CD8-positive, alpha-beta T cell (primary cell): ENCODE measurements at places on chromosomes 6 and 20. TPM values are rescaled to one million over a fixed set of nuclear protein-coding genes. Genes with fewer than 3 reads are reported as not detected.

DNA sequence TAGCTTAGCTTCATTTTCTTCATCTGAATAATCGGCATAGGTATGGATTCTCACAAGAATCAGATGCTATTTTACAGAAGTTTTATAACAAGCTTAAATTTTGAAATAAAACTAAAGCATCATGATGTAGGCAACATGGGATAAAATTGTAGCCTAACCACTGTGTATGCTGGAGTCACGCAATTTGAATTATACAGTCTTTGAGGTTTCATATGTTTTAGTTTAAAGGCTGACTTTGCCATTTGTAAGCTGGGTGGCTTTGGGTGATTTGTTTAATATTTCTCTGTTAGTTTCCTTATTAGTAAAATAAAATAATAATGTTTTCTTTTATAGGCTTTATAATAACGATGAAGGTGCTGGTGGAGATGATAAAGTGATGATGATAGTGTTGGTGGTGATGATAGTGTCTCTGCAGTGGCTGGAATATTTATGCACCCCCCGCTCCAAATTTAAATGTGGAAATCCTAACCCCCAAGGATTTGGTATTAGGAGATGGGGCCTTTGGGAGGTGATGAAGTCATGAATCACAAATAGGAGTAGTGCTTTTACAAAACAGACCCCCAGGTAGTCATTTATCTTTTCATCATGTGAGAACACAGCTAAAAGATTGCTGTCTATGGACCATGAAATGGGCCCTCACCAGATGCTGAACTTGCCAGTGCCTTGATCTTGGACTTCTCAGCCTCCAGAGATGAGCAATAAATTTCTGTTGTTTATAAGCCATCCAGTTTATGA is 42.0 kb downstream of the DOK5 start:
- DNase-seq = no peak

GRCh38 chr6:50591135-50591534 is 122.2 kb upstream of the TFAP2D start:
- no peak for DNase-seq

- DNase-seq = peak; percentile 39
Measured at GRCh38 chr20:48718786-48719578, 108.8 kb downstream of the PREX1 start.

GLP1R gene
- total RNA-seq = not detected

NKX2-2 gene
- total RNA-seq = not detected

CEP85L gene
- 86.2 TPM for total RNA-seq

SLC22A16 gene
- not detected for total RNA-seq

HTR1B gene
- total RNA-seq = not detected

DNAAF9 gene
- 2.7 TPM for total RNA-seq

KCNK15 gene
- not detected for total RNA-seq
